Activated naive CD4-positive, alpha-beta T cell treated with anti-CD3 and anti-CD28 coated beads, Interleukin-2, amount 10 ng/mL, durations not matched to agents 7 days and 5 days (primary cell): ENCODE measurements at places on chromosomes 16 and 17.

GRCh38 chr16:4801962-4802658 lies at the start of gene ROGDI:
ROGDI (minus strand) TSS chr16:4802633; CDS start chr16:4802571, 62 bp downstream.
- peak; percentile 92 for DNase-seq

GRCh38 chr17:34644941-34645550 lies 65.7 kb downstream of the TMEM132E start:
- DNase-seq = no peak

- no peak for DNase-seq
These were observed 152.2 kb downstream of the NTN1 start for GRCh38 chr17:9173386-9173983.

DNA sequence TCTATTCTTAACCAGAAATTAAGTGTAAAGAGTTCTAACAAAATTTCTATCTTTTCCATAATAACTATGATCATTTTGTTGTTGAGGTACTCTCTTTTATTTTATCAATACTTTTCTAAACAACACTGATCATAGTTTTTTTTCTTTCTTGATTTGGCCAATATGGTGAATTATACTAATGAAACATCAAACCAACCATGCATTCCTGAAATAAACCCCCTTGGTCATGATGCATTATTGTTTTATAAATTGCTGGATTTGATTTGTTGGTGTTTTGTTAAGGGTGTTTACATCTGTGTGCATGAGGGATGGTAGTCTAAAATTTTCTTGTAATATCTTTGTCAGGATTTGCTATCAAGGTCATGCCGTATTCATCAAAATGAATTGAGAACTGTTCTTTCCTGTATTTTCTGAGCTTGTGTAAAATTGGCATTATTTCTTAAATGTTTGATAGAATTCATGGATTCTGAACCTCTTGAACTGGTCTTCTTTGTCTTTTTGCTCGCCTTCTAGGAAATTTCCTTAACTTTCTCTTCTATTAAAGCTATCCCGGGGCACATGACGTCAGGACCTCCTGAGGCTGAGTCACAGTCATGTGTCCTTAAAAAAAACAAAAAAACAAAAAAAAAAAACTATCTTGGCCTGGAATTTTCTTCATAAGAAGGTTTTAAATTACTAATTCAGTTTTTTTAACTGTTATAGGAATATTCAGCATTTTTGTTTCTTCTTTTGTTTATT lies 3.9 kb upstream of the TRIM25 start:
- no peak for DNase-seq

DNA sequence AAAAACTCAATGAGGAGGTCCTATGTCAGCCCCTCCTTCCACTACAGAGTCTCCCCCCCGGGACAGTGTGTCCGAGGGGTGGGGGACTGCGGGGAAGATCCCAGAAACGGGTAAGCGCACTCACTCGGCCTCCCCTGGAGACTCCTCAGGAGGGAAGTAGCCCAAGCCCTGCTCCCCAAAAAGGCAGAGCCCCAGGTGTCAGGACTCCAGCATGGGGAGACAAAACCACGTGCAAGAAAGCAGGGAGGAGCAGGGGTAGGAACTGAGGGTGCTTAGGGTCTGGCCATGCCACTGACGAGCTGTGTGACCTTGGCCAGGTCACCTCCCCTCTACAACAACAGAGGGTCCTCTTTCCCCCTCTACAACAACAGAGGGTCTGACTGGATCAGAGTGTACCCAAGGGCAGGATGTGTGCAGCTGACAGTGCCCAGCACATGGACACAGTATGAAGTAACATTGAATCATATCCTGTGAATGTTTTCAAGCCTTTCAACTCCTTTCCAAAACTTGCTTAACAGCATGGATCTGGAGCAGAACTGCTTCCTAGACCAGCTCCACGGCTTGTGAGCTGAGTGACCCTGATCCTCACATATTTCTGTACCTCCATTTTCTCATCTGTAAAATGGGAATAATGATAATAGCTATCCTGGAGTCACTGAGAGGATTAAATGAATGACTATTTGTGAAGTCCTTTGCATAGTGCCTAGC lies 2.1 kb upstream of the NAGS start:
- DNase-seq = no peak

GRCh38 chr17:66633317-66633965 lies 201.5 kb upstream of the CACNG5 start:
- peak; percentile 53 for DNase-seq
